ENCODE measurements at places on chromosomes 1 and 21.
A peak's percentile ranks its signal among the peaks of the same experiment; 100 is the strongest.

DNA sequence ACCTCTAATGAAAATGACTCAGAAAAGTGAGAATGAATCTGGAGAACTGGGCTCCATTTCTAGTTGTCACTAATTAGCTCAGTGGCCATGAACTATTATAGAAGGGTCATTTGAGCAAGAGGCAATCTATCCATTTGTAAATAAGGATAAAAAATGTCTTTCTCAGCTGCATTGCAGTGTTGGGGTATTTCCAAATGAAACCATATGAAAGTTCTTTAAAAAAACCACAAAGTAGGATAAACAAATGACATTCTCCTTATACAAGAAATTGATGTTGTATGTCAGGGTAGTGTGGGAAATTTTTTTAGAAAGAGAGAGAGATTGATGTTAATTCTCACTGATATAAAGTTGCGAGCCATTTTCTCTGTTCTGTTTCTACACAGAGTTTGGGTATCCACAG lies 26.0 kb downstream of the FMO3 start:
- DNase-seq: no peak

DNA sequence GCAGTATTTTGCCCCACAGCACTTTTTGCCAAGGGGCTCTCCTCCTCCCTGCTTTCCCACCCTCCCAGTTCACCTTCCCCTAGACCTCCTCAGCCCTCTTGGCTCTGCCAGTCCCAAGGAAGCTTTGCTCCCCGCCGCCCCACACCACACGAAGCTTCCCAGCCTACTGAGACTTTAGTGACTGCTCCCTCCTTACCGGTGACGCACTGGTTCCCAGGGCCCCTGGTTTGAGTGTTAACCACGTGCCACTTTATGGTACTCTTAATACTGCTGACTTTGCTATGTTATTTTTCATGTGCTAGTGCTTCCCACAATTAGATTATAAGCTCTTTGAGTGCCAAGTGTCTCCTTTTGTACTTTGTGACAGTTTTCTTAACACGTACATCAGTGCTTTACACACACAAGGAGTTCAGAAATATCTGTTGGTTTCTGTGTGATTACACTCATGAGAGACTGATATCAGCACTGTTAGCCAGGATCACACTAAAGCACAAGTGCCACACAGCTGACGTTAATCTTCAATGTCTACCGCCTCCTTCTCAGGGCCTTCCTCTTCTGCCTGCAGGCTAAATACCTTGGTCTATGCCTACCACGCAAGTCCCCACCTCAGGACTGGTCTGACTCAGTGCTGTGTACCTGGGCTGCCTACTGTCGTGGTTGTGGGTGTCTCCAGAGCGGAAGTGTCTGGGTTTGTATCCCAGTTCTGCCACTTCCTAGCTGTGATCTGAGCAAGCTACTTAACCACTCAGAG lies 61.0 kb downstream of the DNTTIP2 start:
- no peak for DNase-seq

DNA sequence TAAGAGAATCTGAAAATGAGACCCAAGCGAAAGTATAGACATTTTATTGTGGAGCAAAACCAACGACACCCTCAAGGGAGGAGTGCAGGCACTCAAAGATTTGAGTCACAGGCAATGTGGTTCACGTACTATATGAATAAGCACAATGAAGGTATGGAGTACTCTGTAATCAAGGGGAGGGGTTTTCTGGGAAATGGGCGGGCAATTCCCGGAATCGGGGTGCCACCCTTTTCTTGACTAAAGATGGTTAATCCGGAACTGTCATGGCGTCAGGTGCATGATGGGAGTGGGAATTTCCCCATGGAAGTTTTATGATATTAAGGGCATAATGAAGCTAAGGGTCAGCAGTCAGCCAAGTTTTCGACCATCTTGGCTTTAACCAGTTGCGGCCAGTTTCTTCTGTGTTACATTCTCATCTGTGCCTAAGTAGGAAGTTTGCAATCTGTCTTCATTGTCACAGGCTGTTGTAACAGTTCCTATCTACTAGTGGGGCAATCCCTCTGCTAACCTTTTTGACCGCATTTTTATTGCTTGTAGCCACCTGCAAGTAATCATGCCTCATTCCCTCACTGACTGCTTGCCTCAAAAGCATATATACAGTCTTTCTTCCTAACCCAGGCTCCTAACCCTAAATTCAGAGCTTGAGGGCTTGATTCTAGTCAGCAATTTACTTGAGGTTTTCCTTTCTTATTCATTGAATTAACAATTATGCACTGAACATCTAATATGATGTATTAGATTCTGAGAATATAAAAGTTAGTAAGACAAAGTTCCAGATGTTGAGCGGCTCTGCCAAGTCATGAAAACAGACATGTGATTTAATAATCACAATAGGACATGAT lies 775 bp upstream of the AIM2 start:
- DNase-seq: no peak

DNA sequence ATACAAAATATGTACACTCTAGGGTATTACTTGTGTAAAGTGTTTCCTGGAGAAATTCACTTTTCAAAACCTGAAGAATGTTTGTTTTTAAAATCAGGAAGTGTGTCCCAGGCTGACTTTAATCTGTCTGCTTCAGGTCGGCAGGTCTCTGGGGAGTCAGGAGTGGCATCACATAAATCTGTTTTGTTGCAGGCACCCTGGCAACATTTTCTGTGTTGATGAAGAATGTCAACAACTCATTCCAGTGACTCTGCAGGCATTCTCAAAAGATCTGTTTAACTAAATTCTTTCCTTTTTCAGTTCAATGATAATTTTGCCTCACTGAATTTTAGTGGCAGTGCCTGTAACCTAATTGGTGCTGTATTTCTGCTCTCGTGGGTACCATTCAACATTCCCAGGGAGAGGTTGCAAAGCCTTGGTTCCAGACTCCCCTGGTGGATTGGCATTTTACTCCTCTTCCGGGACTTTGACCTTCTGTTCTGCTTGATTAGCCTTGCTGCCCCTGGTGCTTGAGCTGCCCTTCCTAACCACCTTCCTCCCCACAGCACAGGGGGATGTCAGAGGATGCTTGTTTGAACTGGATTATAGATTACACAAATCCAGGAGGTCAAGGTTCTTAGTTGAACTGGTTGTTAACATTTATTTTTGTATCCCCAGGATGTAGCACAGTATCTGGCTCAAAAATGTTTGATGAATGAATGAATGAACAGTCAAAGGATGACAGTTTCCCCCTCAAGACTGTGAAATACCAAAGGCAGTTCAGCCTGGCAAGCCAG lies 55.4 kb upstream of the LPGAT1 start:
- no peak for DNase-seq

DNA sequence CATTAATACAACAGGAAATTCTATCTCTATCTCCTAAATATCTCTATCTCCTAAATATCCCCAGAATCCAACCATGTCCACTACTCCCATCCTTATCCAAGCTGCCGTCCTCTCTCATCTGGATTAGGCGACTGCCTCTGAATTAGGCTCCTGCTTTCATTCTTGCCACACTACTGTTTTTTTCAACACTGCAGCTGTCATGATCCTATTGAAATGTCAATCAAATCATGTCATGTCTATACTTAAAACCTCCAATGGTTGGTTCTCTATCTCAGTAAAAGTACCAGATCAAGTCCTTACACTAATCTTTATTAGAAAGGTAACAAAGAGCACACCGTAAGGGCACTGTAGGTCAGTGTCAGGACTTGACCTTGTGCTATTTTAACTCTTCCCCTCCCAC lies 82.0 kb upstream of the NFIA start:
- DNase-seq: no peak

DNA sequence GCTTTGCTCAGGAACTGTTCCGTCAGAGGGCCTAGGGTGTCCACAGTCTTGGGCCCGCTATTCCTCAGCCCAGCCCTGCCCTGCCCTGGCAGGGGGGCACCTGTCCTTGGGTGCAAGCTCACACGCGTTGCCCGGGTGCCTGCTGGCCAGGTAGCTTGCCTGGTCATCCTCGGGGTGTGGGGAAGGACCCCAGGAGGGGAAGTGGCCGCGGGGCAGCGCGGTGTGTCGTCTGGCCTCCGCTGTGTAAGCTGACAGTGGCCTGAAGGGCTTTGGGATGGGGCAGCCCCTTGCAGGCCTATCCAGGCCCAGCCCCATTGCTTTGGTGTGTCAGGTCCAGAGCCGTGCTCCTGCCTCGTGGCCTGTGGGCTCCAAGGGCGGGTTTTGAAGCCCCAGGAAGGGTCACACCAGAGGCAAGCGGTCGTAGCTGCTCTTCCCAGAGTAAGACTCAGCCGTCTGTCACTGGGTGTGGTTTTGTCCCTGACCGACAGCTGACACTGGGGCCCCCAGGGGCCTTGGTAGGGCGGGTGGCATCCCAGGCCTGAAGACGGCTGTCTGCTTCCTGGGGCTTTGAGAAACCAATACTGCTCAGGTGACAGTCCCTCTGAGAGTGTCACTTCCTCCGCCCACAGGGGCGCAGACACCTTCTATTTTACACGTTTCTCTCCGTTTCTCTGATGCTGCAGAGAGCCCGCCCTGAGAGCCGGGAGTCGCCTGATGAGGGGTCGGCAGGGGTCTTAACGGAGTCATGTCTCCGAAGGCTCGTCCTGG lies 72.1 kb downstream of the SKI start:
- no peak for DNase-seq

DNA sequence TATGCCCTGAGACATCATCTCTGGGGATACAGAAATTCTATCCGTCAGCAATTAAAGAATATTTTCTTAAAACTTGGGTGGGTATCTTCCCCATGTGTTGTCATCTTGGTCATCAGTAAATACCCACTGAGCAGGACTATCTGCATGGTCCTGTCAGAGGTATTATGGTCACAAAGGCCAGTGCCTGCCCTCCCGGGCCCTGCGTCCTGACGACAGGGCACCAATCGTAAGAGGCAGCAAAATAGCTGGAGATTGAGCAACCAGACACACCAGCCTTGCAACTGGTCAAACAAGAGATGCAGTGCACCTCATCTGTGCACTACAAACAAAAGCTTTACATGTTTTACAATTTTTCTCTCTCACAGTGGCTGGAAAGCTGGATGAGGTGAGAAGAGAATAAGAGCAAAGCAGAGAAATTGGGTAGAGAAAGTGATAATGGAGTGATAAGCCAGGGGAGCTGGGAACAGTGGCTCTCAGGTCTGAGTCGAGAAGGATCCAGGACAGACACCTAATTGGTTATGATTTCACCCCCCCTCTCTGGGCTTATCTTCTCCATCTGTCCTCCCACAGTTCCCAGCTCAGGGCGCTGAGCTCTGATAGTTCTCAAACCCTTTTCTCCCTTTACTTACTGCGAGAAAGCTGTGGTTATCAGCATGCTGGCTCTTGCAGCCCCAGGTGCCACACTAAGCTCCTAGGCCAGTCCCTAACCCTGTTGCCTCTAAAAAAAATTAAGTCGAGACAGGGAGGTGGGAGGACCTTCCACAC lies 8.8 kb upstream of the SRP9 start:
- DNase-seq: peak; percentile 47

- no peak for DNase-seq
Measured at GRCh38 chr1:57637155-57637554, 213.3 kb upstream of the DAB1 start.

- DNase-seq: no peak
Measured at GRCh38 chr1:66402194-66402593, 131.8 kb upstream of the SGIP1 start.

- no peak for DNase-seq
Measured at GRCh38 chr1:1924386-1924785, 5.3 kb upstream of the TMEM52 start.

- DNase-seq: no peak
Measured at GRCh38 chr21:26965040-26965906, 1.6 kb downstream of the ADAMTS5 start.

GRCh38 chr1:186009039-186009737 lies 275.0 kb downstream of the HMCN1 start:
- DNase-seq: no peak

- no peak for DNase-seq
Measured at GRCh38 chr21:31180256-31181081, 142.2 kb upstream of the KRTAP19-8 start.

DNA sequence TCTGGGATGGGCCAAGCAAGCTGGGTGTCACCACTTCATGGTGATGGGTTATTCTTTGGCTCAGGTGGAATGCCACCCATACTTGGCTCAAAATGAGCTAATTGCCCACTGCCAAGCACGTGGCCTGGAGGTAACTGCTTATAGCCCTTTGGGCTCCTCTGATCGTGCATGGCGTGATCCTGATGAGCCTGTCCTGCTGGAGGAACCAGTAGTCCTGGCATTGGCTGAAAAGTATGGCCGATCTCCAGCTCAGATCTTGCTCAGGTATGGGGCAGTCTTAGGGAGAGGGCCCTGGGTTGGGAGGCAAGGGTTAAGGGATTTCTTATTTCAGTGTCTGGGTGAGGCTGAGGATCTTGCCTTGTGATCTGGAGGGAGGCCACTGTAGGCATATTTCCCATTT lies 15.4 kb upstream of the NASP start:
- no peak for DNase-seq

- DNase-seq: no peak
Measured at GRCh38 chr1:66436378-66437135, 97.4 kb upstream of the SGIP1 start.

DNA sequence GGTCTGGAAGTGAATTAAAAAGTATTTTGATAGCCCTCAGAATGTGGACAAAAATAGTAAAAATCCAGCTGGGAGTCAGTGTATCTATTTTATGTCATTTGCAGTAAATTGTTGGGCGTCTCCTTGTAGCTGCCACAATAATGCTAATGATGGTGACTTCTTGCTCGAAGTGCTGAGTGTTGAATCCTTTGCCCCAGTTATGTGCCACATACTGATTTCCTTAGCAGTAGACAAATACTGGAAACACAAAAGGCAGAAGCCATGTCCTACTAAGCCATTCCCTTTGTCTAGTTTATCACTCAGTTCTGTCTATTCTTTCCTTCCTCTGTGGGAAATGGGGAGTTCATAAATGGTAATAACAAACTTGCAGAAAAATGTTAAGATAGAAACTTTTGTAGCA lies 70.7 kb upstream of the CXADR start:
- DNase-seq: no peak

DNA sequence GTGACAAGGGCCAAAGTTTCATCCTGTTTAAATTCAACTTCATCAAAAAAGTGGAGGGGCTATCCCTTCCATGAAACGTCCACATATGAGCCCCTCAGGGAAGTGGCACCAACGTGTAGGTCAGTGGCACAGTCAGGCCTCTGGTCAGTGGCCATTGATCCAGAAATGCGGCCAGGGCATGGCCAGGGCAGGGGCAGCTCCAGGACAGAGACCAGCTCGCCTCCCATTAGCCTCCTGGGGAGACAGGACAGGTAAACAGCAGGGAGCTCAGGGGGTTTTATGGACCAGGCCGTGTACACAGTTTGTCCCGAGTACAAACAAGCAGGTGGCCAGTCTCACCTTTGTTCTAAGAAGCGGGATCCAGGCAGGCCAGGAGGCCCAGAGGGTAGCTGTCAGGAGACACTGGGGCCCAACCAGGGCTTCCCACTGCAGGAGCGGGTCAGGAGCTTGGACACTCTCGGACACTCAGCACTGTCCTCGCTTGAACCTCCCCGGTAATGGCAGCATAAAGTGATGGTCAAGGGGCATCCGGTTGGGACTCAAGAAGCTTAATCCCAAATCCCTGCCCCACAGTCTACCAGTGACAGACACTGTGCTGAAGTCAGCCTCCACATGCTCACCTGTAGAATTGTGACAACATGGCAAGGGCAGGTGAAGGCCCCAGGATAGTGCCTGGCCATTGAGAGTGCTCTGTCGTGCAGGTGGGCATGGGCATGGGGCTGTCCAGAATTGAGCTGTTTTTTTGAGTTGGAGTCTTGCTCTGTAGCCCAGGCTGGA lies 144.1 kb upstream of the ERRFI1 start:
- DNase-seq: no peak

Measured in DMS 273 treated with DMSO at 0.1 percent for 48 hours (cell line).